Renal pelvis (tissue), 12 donors: ENCODE measurements at places on chromosomes 5 and 9.

DNA sequence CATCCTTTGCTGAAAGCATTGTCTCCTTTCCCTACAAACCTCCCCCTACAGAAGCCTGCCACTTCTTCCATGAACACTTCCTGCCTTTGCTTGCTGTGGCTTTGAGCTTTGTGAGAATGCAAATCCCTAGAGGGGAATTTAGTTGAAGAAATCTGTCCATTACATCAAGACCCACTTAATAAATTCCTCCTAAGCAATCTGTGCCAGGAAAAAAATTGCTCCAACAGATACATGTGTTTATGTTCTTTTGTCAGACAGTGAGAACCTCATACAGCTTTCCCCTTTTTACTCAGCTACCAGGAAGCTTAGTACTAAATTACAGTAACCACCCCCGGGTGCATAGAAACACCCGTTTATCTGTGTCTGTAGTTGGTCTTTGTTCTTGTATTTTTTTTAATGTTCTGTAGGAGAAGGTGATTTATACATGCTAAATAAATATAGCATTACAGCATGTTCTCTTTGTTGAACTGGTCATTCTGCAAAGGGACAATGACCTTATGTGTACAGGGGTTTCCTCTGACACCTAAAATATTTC lies 43.9 kb downstream of the SH3TC2 start:
- no peak for DNase-seq

DNA sequence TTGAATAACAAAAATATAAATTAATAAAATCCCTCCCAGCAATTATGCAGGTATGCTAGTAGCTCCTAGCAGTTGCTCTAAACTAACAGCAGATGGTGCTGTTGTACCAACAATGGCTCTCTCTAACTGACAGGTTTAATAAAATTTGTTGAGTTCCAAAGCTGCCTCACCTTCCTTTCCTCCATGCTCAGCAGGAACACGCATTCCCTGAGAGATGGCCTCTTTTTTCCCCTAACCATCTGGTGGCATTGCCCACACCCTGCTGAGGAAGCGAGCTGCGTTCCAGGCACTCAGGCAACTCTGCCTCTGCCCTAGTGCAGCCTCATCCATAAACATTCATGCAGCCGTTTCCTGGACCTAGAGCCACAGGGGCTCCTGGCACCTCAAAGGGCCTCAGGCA lies 106.2 kb downstream of the KLHL3 start:
- peak; percentile 48 for DNase-seq

GRCh38 chr5:112960863-112961504 lies 15.6 kb upstream of the DCP2 start:
- DNase-seq = no peak

DNA sequence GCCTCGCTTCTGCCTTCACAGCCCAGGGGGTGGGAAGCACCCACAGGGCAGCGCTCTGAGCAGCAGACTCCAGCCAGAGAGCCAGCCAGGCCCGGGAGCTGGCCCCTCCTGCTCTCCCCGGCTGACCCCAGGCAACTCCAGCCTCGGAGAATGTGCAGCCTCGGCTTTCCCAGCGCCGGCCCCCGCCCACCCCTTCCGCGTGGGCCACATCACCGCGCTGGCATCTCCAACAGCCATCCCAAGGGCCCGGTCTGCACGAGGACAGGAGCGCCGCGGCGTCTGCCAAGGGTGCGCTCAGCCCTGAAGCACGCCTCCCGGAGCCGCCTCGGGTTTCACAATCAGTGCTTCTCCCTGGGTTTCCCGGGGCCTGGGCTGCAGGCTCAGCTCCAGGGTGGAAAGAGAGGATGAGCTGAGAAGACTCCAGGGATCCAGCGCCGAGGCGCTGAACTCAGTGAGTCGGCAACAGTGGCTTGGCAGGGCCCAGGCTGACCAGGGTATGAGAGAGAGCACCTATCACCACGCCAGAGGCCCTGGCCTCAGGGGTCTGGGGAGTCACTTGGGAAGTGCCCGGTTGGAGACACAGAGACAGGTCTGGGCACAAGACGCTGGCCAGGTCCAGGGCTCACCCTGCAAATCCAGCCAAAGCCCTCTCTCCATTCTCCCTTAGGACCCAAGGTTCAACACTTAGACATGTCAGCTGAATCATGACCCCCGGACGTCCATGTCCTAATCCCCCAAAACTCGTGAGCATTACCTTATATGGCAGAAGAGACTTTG lies 79.6 kb downstream of the ADAMTS2 start:
- DNase-seq = peak; percentile 86

GRCh38 chr5:151363673-151364072 lies 16.3 kb upstream of the SLC36A2 start:
- DNase-seq = no peak

- DNase-seq = no peak
These were observed 38.2 kb downstream of the ESM1 start for GRCh38 chr5:54947187-54947586.

- peak; percentile 36 for DNase-seq
These were observed 3.3 kb upstream of the SLC2A8 start for GRCh38 chr9:127393645-127394044.

DNA sequence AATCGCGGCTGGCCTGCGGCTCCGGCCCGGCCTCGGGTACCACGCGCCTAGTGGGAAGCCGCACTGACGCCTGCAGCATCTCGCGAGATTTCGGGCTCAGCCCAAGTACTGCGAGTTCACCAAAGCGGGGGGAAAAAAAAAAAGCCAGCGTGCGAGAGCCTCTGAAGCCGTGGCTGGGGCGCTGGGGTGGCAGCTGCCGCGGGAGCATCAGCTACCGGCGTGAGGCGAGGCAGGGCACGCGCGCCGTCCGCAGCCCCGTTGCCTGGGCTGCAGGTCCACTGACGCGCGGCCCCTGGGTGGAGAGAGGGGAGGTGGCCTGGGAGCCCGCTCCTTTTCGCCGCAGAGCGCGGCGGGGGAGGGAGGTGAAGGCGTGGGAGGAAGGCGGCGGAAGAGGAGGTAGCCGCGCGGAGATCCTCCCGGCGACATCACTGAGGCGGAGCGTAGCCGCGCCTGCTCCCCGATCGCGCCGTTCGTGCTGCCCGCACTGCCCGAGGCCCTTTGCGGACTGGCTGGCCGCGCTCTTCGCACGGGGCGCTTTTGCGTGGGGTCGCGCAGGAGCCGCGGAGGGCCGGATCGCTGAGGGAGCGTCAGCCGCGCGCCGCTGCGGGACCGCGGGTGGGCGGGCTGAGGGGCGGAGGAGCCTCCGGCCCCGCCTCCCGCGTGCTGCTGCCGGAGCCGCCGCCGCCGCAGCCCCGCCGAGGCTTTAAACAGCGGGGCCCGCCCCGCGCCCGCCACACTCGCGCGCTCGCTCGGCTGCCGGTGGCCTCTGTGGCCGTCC lies at the start of gene SLC12A2:
Gene SLC12A2 (plus strand): TSS at position 734 of the 778 bp plus-strand sequence. CDS start 189 bp downstream, outside the sequence.
- peak; percentile 94 for DNase-seq

GRCh38 chr5:37166197-37166596 lies 83.0 kb downstream of the CPLANE1 start:
- DNase-seq = no peak

DNA sequence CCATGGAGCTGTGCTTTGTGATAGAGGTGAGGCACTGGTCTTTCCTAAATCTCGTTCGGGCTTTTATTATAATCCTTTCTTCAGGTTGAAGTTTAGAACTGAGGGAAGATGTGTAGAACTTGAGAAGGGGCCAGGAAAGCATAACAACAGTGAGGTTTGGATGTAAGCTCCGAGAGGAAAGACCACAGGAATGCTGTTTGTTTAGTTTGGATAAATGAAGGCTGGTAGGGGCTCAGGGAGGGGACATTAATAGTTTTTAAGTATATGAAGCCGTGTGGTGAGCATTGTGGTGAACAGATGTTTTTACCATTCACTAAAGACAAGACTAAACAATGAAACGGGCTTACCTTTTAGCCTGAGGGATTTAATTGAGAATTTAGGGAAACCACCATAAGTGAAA lies 130.8 kb downstream of the ARHGAP26 start:
- no peak for DNase-seq

- DNase-seq = peak; percentile 21
These were observed 120.7 kb upstream of the PAPPA start for GRCh38 chr9:116032683-116033440.

DNA sequence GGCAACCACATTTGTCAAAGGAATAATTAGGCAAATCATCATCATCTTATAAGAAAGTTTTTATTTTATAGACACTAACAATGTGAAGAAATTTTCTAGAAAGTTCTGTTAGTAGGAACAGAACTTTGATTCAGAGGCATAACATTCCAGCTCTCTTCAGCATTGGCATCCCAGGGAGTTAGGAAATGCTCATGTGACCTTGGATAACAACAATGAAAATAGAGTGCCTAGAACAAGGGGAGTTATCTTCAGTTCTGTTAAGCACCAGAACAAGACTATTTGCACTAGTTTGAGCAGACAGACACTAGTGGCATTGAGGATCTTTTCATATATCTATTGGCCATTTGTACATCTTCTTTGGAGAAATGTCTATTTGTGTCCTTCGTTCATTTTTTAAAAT lies 7.0 kb upstream of the NMUR2 start:
- no peak for DNase-seq

DNA sequence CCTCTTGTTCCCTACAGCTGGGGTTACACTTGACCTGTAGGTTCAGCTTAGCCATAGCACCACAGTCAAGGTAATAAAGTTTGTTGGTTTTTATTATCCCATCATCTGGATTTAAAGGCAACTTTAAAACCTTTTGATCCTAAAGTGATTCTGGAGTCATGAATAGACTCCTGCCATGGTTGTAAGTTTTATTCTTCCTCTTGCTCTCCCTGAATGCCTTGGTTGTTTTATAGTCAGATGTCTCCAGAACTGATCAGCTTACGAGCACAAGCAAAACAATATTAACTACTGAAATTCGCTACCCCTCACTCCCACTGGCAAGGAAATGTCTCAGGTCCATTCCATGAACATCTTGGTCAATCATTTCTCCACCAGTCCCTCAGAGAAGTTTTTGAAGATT lies 1328.6 kb downstream of the PTPRD start:
- peak; percentile 35 for DNase-seq

GRCh38 chr9:82903503-82903902 lies 159.4 kb downstream of the RASEF start:
- no peak for DNase-seq

GRCh38 chr5:78522476-78523260 lies 125.9 kb downstream of the LHFPL2 start:
- DNase-seq = no peak

- no peak for DNase-seq
These were observed 140.2 kb upstream of the SGCD start for GRCh38 chr5:156186760-156187159.
